ENCODE measurements at places on chromosomes 5 and 9. TPM values are rescaled to one million over a fixed set of nuclear protein-coding genes. Genes with fewer than 3 reads are reported as not detected.

Gene OSMR
- 0.16 TPM for total RNA-seq

DNA sequence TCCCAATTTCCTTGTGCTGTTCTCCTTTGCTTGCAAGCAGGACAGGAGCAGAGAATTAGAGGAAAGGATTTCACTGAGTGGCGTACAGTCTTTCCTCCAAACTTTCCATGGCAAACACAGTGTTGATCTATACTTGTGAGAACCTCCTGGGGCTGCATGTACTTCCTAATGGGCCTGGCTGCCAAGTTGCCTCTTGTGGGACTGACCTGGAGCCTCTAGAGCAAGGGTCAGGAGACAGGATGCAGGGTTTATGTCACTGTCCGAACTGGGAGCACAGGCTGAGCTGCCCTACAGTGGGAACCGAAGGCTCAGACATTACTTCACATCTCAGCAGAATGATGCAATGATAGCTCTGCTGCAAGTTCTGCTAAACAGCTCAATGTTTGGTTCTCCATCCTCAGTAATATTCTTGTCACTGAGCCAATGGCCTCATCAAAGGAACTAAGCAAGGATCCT lies 102.3 kb downstream of the ENC1 start:
- DNase-seq: no peak

Gene OR1L4
- total RNA-seq: not detected

DNA sequence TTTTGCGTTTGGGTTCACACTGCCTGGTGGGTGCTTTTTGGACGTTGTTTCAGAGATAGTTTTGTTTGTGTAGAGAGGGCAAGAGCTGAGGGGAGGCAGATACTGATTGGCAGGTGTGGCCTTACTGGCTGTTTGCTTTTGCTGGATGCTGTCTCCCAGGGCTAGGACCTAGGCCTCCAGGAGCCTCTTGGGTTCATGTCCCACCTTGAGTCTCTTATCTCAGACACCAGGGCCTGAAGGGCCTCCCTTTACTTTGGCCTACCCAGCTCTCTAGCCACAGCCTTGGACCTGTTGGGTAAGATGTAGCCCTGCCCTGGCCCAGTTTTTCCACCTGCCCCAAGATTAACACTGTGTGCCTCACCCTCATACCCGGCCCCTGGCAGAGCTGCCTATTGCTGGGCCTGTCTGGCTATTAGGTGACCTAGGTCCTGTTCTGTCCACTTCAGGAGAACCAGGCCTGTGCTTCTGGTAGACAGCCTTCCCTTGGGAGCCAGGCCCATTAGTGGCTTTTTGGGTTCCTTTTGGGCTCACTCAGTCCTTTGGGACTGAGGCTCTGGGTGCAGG lies 13.4 kb downstream of the PTPA start:
- DNase-seq: no peak

DNA sequence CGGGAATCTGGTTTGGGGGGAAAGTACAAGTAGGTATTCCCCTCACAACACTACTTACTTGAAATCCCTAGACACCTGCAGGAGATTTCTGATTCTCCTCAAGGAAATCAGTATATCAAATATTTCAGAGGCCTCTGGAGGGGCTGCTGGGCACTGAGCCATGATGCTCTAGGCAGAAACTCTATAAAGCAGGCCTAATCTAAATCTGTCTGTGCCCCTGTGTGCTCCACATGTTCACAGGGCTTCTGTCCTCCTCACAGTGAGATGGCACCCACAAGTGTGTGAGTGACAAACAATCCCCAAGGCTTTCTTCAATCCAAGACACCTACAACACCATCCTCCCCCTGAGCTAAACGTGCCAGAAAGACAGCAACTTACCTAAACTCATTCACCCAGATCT lies 39.0 kb downstream of the NIPSNAP3B start:
- DNase-seq: no peak

Gene SMIM33
- total RNA-seq: 0.30 TPM

GRCh38 chr9:104232781-104233341 lies 138.8 kb downstream of the SMC2 start:
- DNase-seq: no peak

DNA sequence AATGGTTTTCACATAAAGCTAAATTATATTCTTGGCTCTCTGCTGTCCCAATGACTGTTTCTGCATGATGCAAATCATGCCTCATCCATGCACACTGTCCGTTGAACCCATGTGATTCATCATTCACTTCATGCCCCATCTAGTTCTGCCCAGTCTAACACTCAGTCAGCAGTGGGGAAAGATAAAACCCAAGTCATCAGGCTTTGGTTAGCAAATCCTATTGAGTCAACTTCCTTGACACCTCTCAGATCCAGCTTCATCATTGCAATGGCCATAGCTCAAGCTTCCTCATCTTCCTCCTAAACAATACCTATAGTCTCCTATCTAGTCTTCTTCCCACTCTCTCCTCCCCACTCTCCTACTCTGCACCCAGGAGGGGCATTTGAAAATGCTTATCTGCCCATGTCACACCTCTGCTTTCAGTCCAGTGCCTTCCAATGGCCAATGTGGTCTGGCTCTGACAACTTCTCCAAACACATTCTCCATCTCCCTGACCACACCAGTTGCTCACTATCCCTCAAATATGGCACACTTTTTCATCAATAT lies 266.0 kb upstream of the TRIM32 start:
- DNase-seq: no peak

GRCh38 chr9:4780651-4781050 lies 12.1 kb upstream of the RCL1 start:
- DNase-seq: no peak

Gene F2RL2
- 0.08 TPM for total RNA-seq
